Activated T-helper 1 cell treated with anti-CD3 and anti-CD28 coated beads, Interleukin-12 subunit alpha, Interleukin-12 subunit beta, Interleukin-2, Interleukin-4 antibody, amounts not matched to agents 30 ng/mL and 10 ng/mL and 1 ng/mL, durations not matched to agents 14 hours and 24 hours and 36 hours (primary cell): ENCODE measurements at places on chromosomes 16 and 17.

DNA sequence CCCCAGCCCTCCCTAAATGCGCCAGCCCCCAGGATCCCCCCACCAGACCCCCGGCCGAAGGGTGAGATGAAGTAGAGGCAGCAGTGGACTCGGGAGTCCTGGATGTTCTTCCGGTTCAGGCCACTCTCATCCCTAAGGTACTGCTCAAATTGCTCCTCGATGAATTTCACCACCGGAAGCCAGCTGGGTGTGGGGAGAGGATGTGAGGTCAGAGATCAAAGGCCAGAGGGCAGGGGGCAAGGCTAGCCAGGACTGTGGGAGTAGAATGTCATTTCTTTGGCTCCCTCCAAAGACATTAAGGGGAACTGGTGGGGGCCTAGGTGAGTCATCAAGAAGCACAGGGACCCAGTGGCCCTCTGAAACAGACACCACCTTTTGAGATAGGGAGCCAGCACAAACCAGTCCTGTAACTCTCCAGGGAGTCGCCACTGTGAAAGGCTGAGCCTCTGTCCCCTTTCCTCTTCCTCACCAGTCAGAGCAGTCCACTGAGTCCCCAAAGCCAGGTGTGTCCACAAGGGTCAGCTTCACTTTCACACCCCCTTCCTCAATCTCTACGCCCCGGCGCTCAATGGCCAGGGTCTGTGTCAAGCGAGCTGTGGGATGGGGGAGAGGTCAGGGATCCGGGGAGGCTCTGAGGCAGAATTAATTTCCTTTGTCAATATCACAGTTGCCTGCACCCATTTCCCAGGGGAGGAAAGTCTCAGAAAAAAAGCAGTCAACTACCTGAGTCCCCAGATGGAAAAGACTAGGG lies 895 bp downstream of the SEPTIN1 start:
- no peak for DNase-seq

- no peak for DNase-seq
These were observed 34.3 kb downstream of the NDEL1 start for GRCh38 chr17:8469964-8470363.

GRCh38 chr16:29821643-29822115 lies 1.4 kb downstream of the MVP start:
- DNase-seq, result no peak

DNA sequence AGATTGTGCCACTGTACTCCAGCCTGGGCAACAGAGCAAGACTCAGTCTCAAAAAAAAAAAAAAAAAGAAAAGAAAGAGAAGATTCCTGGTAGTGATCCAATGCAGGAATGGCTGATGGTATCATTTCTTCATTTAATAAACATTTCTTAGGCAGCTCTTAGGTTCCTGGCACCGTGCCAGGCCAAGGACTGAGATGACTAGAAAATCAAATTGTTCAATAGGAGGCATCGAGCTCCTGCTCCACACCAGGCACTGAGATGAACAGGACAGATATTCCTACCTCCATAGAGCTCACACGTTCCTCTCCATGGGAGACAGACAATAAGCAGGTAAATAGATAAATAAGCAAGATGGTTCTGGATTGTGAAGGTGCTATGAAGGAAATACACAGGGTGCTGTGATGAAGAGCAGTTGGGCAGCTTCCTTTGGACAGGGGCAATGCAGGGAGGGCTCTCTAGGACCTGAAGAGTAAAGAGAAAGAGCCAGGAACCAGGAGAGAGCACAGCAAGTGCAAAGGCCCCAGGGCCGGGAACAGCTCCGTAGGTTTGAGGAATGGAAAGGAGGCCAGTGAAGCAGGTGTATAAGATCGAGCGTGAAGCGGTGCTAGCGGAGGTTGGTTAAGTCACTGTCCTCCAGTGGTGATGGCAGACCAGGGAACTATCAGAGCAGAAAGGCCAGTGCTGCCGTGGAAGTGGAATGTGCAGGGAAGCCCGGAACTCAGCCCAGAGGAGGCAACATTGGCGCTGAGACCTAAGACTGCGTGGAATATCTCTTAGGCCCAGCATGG lies 26.5 kb upstream of the CRHR1 start:
- DNase-seq, result no peak

DNA sequence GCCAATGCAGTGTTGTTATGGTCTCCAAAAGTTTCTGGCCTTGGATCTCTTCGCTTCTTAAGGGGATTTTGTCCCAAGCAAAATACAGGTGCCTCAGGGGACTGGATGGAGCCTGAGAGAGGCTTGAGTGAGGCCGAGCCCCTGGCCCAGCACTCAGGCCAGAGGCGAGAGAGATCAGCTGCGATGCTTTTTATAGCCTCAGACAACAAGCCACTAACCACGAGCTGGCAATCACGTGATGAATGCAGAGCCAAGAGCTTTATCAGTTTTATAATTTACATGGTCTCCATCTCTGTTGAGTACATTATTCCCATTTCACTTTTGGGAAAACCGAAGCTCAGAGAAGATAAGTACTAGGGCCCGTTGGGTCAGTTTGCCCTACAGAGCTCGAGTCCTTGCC lies 360.0 kb upstream of the CDH5 start:
- DNase-seq, result no peak

DNA sequence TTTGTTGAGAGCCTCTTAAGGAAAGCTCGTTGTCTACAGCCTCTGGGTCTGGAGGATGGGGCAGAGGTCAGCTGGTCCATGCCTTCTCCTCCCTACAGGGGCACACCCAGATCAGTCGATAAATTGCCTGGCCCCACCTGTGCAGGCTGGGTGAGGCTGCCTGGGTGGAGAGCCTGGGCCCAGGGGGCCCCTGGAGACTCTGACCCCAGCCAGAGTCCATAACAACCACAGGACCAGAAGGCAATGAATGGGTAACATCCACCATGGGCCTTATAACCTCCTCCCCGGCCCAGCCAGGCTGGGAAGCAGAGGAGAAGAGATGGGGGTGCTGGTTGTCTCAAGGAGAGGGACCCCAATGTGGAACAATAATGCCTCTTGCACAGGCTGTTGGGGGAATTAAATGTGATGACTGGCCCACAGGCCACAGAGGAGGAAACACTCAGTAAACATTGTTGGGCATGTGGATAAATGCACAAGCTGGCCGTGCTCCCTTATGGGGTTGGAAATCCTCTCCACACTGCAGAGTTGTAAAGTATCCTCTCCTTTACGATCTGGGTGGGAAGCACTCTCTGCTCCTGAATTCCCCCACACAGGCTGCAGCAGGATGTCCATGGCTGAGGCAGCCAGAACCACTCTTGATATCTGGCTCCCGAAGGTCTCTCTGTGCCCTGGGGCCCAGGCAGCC lies 56.7 kb upstream of the TOB1 start:
- no peak for DNase-seq

GRCh38 chr17:82963104-82963950 lies 116.1 kb upstream of the METRNL start:
- peak; percentile 32 for DNase-seq
